LoVo (cell line): ENCODE measurements at places on chromosomes 13 and 19.

GRCh38 chr19:21603431-21604231 is 98.2 kb downstream of the ZNF429 start:
- no peak for DNase-seq

DNA sequence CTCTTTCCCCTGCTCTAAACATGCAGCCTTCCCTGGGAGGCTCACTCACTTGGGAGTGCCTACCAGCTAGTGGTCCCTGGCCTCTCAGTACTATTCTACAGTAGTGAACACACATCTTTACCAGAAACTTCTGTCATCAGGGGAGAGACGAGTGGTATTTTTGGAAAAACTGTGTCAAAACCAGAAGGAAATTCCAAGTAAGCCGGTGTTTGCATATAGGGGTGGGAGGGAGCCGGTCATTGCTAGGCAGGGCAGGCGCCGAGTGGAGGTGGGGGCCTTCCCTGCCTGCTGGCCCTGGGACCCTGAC is 7.0 kb downstream of the RPS9 start:
- no peak for DNase-seq

GRCh38 chr13:95279016-95279415 is 22.2 kb downstream of the ABCC4 start:
- no peak for DNase-seq

DNA sequence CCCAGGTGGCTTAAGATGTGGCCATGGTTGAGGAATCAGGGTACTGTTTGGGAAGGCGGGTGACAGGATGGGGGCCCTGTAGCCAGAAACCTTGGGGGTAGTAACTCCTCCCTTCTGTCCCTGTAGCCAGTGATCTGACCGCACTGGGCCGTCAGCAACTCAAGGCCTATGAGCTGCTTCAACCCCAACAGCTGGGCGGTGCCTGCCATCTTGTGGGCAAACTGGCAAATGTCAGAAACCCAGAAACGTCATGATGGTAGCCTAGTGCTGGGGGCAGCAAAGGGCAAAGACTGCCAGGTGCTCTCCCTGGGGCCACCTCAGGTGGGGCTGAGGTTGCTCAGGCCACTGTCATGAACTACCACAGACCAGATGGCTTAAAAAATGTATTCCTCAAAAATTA is 3.5 kb downstream of the COPE start:
- DNase-seq = no peak

GRCh38 chr19:8456064-8456463 is 11.3 kb downstream of the HNRNPM start:
- no peak for DNase-seq

- no peak for DNase-seq
These were observed 20.4 kb downstream of the LMO7 start for GRCh38 chr13:75656425-75656989.

DNA sequence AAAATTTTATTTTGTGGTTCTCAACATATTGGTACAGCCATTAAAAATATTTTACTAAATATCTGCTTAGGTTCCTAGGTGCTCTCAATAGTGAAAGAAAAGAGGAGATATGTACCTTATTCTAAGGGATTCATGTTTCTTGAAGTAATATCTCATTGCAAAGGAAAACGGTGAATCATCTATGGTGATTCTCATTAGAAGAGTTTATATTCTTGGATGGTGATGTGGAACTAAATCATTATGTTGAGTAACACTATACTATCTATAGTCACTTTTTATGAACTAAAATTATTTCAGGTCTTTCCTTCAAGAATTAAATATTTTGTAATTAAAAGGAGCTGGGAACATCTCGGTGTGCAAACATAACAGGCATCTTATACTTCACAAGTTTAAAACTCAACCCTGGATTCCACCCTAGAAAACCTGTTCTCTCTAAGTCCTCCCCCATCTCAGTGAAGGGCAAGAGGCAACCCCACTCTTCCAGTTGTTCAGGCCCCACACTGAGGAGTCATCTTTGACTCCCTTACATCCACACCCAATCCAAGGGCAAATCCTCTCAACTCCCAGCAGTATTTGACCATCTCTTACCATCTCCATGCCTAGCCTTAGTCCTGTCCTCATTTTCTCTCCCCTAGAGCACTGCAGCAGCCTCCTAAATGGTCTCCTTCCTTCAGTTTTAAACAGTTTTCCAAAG is 140.1 kb downstream of the RGCC start:
- DNase-seq = no peak

GRCh38 chr13:113771709-113772331 is 12.8 kb downstream of the TMEM255B start:
- DNase-seq = no peak
